ENCODE measurements at places on chromosomes 3 and 15.

- no peak for DNase-seq
These were observed 69.5 kb upstream of the NEO1 start for GRCh38 chr15:72982714-72983113.

- DNase-seq: no peak
These were observed 681 bp upstream of the IL5RA start for GRCh38 chr3:3110749-3111361.

- no peak for DNase-seq
These were observed 19.2 kb downstream of the EXOSC7 start for GRCh38 chr3:44995142-44995770.

GRCh38 chr15:101611007-101611406, 41.2 kb downstream of the TM2D3 start:
- no peak for DNase-seq

DNA sequence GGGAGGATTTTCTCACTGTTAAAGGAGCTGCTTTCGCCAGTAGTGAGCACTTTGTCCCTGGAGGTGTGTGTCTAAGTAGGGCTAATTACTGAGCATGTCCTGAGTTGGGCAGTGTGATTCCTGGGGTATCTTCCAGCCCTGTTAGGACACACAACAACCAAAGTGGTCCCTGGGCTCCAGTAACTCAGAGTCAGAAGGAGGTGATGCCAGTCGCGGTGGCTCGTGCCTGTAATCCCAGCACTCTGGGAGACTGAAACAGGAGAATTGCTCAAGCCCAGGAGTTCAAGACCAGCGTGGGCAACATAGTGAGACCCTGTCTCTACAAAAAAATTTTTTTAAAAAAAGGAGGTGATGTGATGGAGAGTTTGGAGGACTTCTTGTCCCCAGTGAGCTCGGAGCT, 37.5 kb downstream of the PML start:
- no peak for DNase-seq

DNA sequence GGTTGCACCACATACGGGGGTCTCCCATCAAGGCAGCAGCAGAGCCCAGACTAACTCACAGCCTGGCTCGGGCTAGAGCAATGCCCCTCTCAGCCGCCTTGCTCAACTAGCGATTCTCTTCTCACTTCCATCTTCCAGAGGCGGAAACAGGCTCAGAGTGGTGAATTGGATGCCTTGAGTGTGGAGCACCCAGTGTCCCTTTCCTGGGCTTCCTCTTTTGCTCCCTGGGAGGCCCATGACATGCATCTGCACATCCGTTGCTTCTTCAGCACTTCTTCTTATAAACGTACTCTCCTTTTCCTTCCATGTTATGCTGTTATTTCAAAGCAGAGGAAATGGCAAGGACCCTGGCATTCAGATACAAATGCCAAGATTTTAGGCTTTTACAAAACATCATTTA, 2.1 kb upstream of the IQSEC1 start:
- DNase-seq: peak; percentile 61

Data from inflammatory macrophage treated with lipopolysaccharide for 1 hour (primary cell).